ENCODE measurements at places on chromosomes 12 and 14.

GRCh38 chr12:15429262-15429661, 107.0 kb downstream of the PTPRO start:
- no peak for DNase-seq

DNA sequence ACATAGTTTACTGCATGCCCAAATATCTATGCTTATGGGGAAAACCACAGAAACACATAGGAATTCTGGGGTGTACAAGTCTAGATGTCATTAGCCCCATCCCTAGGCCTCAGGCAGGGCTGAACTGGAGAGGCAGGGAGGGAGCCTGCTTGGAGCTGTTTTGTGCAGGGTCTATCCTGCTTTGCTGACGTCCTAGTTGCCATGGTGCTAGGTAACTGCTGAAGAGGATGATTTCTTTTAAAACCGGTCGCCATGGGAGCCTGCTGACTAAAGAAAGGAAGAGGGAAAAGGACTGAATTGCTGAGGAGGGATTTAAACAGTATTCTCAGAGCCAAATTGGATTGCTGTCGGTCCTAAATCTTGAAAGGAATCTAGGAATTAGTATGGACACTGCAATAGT, 10.7 kb downstream of the GPR19 start:
- peak; percentile 72 for DNase-seq

DNA sequence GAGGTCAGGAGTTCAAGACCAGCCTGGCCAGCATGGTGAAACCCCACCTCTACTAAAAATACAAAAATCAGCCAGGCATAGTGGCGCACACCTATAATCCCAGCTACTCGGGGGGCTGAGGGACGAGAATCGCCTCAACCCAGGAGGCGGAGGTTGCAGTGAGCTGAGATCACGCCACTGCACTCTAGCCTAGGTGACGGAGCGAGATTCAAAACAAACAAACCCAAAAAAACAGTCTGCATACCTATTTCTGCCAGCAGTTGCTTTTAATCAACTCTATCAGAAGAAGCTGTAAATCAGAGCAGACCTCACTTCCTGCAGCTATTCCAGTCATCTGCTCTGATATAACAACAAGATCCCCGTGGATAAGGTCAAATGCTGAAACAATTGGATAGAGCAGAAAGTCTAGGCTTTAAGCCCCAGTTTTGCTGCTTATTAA, 50.5 kb downstream of the LIMA1 start:
- DNase-seq: no peak

DNA sequence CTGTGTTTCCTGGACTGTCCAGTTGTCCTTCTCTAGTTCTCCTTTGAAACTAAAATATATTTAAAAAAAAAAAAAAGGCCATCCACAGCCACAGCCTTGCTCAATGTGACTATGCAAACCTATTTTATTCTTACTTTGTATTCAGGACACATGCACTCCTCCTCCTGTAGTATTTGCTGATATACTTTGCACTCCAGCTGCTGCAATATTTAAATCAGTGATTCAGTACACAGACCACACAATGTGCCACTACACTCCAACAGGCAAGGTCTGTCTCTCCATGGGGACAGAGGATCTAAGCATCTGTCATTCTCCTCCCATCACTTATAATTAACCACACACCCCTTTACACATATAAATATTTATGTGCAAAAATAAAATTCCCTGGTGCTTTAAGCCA, 40.2 kb upstream of the CCDC196 start:
- DNase-seq: no peak

GRCh38 chr12:85825746-85826145, 10.5 kb downstream of the RASSF9 start:
- no peak for DNase-seq

GRCh38 chr12:92764831-92765230, 62.0 kb downstream of the PLEKHG7 start:
- DNase-seq: no peak

DNA sequence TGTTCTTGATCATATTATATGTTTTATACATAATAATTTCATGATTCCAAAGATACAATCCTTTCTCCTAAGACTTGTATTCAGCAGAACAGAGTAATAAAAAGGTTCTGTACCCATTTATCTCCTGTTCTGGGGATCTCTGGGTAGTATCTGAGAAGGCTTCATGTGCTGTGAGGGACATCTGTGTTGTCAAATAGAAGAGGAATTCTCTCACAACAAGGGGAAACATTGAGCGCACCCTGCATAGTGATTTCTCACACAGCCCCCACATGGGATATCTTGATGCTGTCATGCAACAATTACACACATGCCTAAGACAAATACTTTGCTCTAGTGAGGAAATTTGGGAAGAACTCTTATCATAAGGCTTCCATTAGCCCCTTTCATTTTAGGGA, 101.8 kb upstream of the ATF1 start:
- DNase-seq: no peak
